ENCODE measurements at places on chromosomes 6 and 20.

DNA sequence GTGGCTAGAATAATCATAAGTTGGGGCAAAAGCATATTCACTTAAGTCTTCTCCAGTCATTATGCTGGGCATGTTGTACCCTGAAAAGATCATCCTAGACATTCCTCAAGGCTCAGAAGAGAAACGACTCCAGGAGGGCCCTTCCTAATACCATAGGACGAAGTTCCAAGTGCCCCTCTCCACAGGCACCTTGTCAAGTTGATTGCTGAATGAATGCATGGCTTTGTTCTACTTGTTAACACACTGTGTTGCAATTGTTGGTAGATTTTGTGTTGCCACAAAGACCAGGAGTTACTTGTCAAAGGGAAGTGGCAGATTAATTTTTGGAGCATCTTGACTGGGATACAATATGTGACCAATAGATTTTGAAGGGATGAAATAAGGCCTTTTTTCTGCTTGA lies 194.3 kb upstream of the SMLR1 start:
- no peak for DNase-seq

- DNase-seq, result no peak
Measured at GRCh38 chr6:169866668-169867521, 115.5 kb downstream of the ERMARD start.

GRCh38 chr6:167416676-167417430 lies 92.0 kb downstream of the TTLL2 start:
- DNase-seq, result no peak

DNA sequence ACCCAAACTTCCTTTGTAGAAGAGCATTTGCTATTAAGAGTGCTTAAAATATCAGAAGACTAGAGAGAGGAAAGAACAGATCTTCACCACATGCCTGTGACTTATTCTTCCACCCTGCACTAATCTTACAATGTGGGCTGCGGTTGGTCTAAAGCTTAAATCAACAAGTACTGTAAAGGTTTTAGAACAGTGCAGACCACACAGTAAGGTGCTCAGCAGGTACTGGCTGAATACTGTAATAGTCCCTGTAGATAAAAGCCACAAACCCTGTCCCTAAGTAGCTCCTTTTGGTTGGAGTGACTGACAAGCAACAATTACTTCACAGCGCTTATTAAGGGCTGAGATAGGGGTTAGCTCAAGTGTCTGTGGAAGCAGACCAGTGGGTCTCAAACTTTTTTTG lies 972 bp upstream of the PHF3 start:
- DNase-seq, result no peak

DNA sequence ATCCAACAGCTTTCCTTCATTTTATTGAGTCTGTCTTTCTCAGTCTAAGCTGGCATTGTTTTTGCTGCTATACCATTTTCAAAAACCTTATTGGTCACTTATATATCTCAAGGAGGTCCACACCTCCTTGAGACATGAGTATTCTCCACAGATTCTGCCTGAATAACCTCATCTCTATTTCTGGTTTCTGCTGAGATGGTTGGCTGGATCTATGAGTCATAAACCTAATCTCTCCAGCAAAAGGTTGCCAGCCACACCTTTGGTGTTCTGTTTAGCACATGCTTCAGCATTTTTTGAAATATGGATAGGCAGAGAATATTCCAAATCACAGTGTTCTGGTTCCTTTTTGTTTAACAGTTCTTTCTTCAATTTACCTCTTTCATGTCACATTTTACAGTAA lies 40.8 kb upstream of the TMEM244 start:
- DNase-seq, result no peak

GRCh38 chr6:14271789-14272736 lies 154.5 kb downstream of the CD83 start:
- no peak for DNase-seq

GRCh38 chr6:13058051-13058450 lies 270.3 kb downstream of the TBC1D7 start:
- DNase-seq, result no peak

GRCh38 chr6:166952567-166953486 lies 3.5 kb downstream of the RNASET2 start:
- DNase-seq, result no peak

- DNase-seq, result no peak
Measured at GRCh38 chr6:163183806-163184205, 230.7 kb upstream of the QKI start.

GRCh38 chr6:20693466-20694063 lies 159.3 kb downstream of the CDKAL1 start:
- no peak for DNase-seq
